ENCODE measurements at places on chromosomes 3 and 15. TPM values are rescaled to one million over a fixed set of nuclear protein-coding genes. Genes with fewer than 3 reads are reported as not detected.

Gene STRIT1
- total RNA-seq = not detected

Gene C2CD4A
- total RNA-seq = not detected

DNA sequence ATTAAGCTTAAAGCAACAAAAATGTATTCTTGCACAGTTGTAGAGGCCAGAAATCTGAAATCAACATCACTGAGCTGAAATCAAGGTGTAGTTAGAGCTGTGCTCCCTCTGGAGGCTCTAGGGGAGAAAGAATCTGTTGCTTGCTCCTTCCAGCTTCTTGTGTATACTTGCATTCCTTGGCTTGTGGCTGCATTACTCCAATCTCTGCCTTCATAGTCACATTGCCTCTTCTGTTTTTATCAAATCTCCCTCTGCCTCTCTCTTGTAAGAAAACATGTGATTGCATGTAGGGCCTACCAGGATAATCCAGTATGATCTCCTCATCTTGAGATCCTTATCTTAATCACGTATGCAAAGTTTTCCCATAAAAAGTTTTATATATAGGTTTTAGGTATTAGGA lies 487.9 kb upstream of the SGO1 start:
- H3K4me3 ChIP-seq = no peak overlapping the region
- no peaks in the 10 kb centered on the region for H3K4me1 ChIP-seq
- no peak overlapping the region for H3K27ac ChIP-seq
- no peaks in the 10 kb centered on the region for H3K27me3 ChIP-seq
- H3K36me3 ChIP-seq = no peaks in the 10 kb centered on the region

- H3K4me1 ChIP-seq = no peaks in the 10 kb centered on the region
- H3K27me3 ChIP-seq = peaks cover 2% of the 10 kb centered on the region
- H3K4me3 ChIP-seq = no peak overlapping the region
Observed at GRCh38 chr3:70647094-70647493, 334.7 kb upstream of the MDFIC2 start.

GRCh38 chr15:78988361-78988911 lies 43.6 kb upstream of the CTSH start:
- no peaks in the 10 kb centered on the region for H3K36me3 ChIP-seq
- peak overlapping the region; percentile 77 for H3K27ac ChIP-seq
- DNase-seq = peak; percentile 99
- H3K4me1 ChIP-seq = peaks cover 26% of the 10 kb centered on the region
- no peak overlapping the region for H3K4me3 ChIP-seq

- no peaks in the 10 kb centered on the region for H3K27me3 ChIP-seq
- H3K4me3 ChIP-seq = no peak overlapping the region
- DNase-seq = peak; percentile 26
- H3K36me3 ChIP-seq = no peaks in the 10 kb centered on the region
- H3K27ac ChIP-seq = no peak overlapping the region
- H3K4me1 ChIP-seq = peaks cover 5% of the 10 kb centered on the region
Observed at GRCh38 chr15:68696414-68697363, 117.9 kb downstream of the CORO2B start.

DNA sequence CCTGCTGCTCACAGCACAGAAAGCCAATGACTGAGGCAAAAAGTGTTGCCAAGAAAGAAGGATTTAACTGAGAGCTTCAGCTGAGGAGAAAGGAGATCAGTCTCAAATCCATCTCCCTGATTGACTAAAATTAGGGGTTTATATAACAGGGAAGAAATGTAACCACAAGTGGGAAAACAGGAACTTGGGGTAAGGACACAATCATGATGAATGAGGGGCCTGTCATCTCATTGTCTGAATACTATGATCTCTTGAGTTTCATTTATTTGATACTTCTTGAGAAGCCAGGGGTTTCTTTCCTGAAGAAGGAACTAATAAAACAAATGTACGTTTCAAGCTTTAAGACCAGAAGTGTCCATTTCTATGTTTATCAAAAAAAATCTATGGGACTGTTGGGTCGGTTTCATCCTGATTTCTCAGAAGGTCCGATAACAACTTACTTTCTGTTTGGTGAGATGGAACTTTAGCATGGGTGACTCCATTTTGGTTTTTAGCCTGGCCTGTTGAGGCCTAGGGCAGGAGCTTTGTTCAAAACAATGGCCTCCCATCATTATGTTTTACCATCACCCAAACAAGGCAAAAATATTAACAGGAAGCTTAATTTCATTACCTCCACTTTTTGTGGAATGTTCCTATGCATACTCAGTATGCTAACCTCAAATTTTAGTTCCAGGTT lies 76.6 kb upstream of the PIAS1 start:
- no peaks in the 10 kb centered on the region for H3K4me1 ChIP-seq
- DNase-seq = no peak
- no peak overlapping the region for H3K27ac ChIP-seq
- peaks cover 12% of the 10 kb centered on the region for H3K27me3 ChIP-seq

GRCh38 chr3:51637144-51637940 lies 33.7 kb upstream of the TEX264 start:
- H3K4me1 ChIP-seq = no peaks in the 10 kb centered on the region
- H3K36me3 ChIP-seq = peaks cover 42% of the 10 kb centered on the region
- H3K27ac ChIP-seq = no peak overlapping the region
- no peak overlapping the region for H3K4me3 ChIP-seq
- no peak for DNase-seq

GRCh38 chr3:79598594-79598993 lies 169.2 kb downstream of the ROBO1 start:
- H3K27ac ChIP-seq = no peak overlapping the region
- no peaks in the 10 kb centered on the region for H3K4me1 ChIP-seq
- no peaks in the 10 kb centered on the region for H3K36me3 ChIP-seq
- DNase-seq = no peak

Data from IMR-90 (cell line).